Astrocyte (in vitro differentiated cells and primary cell): ENCODE measurements at places on chromosomes 12 and 14.
A peak's percentile ranks its signal among the peaks of the same experiment; 100 is the strongest.

DNA sequence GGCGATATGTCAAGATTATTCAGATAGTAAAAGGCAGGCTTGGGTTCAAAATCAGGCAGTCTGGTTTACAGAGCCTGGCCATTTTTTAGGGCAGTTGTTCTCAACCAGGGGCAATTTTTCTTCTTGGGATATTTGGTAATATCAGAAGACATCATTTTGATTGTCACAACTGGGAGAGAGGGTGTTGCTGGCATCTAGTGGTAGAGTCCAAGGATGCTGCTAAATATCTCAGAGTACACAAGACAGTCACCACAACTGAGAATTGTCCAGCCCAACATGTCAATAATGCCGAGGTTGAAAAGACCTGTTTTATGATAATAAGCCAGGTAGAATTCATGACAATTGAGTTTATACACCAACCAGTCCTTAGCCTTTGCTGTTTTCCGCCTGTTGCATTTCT is 733.9 kb downstream of the NRXN3 start:
- no peaks in the 10 kb centered on the region for H3K4me1 ChIP-seq
- no peak overlapping the region for H3K4me3 ChIP-seq
- DNase-seq: no peak

DNA sequence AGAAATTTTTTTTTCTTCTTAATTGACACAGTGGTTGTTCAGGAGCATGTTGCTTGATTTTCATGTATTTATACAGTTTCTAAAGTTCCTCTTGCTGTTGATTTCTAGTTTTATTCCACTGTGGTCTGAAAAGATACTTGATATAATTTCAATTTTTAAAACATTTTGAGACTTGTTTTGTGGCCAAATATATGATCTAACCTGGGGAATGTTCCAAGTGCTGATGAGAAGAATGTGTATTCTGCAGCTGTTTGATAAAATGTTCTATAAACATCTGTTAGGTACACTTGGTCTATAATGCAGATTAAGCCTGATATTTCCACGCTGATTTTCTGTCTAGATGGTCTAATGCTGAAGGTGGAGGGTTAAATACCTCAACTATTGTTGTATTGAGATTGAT is 151.4 kb upstream of the IFNG-AS1 start:
- H3K36me3 ChIP-seq: no peaks in the 10 kb centered on the region
- no peak for DNase-seq
- H3K27ac ChIP-seq: no peak overlapping the region
- H3K4me1 ChIP-seq: no peaks in the 10 kb centered on the region
- no peaks in the 10 kb centered on the region for H3K27me3 ChIP-seq
- no peak overlapping the region for H3K4me3 ChIP-seq

GRCh38 chr12:70049596-70050360 is 193.5 kb upstream of the CNOT2 start:
- no peak for DNase-seq
- H3K4me3 ChIP-seq: no peak overlapping the region
- H3K27me3 ChIP-seq: no peaks in the 10 kb centered on the region
- H3K36me3 ChIP-seq: no peaks in the 10 kb centered on the region
- no peak overlapping the region for H3K27ac ChIP-seq

DNA sequence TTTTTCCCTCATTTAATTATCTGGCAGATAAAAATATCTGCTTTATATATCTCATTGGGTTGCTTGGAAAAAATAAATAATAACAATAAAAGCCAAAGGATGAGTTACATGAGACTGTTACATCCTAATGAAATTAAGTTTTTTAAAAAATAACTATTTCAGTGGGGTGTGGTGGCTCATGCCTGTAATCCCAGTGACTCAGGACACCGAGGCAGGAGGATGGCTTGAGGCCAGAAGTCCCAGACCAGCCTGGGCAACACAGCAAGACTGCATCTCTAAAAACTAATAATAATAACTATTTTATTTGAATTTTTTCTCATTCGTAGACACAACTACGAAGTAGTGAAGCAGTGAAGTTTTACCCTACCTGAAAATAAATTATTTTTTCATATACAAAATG is 103.3 kb downstream of the BCAT1 start:
- peaks cover 10% of the 10 kb centered on the region for H3K36me3 ChIP-seq
- H3K4me3 ChIP-seq: no peak overlapping the region
- DNase-seq: no peak
- no peaks in the 10 kb centered on the region for H3K27me3 ChIP-seq

- DNase-seq: no peak
- peak overlapping the region; percentile 85 for H3K27ac ChIP-seq
- peak overlapping the region; percentile 89 for H3K4me3 ChIP-seq
- no peaks in the 10 kb centered on the region for H3K27me3 ChIP-seq
- peaks cover 9% of the 10 kb centered on the region for H3K36me3 ChIP-seq
- peaks cover 20% of the 10 kb centered on the region for H3K4me1 ChIP-seq
Measured at GRCh38 chr12:53320352-53321195, 836 bp downstream of the AAAS start.

GRCh38 chr12:97050509-97050908 is 143.5 kb downstream of the NEDD1 start:
- H3K36me3 ChIP-seq: no peaks in the 10 kb centered on the region
- H3K4me1 ChIP-seq: no peaks in the 10 kb centered on the region
- H3K27me3 ChIP-seq: peaks cover 2% of the 10 kb centered on the region
- no peak overlapping the region for H3K4me3 ChIP-seq

DNA sequence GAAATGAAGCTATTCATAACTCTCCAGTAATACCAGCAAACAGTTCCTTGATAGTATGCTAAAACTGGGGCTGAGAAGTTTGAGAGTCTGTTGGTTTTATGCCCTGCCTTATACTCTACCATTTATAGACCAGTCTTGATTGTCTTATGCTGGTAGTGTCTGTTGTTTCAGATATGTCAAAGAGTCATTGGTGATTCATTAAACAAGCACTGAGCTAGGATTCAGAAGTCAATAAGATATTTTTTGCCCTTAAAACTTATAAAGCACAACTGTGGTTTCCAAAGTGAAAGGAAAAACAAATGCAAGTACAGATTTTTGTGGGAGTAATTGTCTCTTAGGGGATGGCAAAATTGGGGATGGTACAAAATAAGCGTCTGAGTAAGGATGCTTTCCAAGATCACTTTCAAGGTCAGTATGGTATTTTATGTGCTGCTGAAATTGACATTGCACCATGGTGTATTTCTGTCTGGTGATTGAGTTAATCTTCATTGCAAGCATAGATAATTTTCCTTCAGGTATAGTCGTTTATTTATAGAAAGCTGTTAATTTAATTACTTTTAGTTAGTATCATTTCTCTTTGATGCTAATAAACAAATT is 289.5 kb upstream of the E2F7 start:
- H3K27me3 ChIP-seq: no peaks in the 10 kb centered on the region
- H3K4me1 ChIP-seq: peaks cover 2% of the 10 kb centered on the region
- DNase-seq: peak; percentile 25
- H3K36me3 ChIP-seq: no peaks in the 10 kb centered on the region
- H3K4me3 ChIP-seq: no peak overlapping the region

DNA sequence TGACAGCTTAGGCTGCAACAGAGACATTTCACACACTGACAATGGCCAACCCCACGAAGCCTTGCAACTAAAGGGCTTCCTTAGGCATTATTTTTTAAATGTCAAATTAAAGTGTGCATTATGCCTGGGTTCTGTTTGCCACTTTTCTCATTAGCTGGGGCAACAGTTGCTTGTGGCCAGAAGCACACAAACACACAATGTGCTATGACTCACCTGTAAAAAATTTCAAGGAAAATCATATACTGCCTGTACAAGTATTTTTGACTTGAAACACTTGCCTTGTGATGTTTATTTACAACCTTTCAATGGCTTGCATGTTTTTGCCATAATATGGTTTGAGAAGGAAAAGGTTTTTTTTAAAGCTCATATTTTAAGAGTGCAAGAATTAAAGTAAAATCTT is 1.9 kb downstream of the NTN4 start:
- peaks cover 5% of the 10 kb centered on the region for H3K27me3 ChIP-seq
- peak; percentile 52 for DNase-seq
- H3K27ac ChIP-seq: peak overlapping the region; percentile 72
- H3K4me1 ChIP-seq: peaks cover 27% of the 10 kb centered on the region
- peak overlapping the region; percentile 85 for H3K4me3 ChIP-seq

DNA sequence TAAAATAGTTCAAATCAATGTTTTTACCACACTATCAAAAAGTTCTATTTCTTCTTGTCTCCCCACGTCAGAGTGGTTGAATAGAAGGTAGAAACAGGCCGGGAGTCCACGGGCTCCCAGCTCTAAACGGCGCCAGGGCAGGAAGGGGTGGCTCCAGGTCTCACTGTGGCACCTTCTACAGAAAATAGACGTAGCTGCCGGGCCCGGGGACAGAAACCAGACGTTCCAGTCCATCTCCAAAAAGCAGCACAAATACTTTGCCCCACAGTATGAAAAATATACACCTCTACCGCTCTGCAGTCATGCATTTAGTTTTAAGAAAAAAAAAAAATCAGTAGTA is 30.9 kb downstream of the CCNK start:
- peaks cover 13% of the 10 kb centered on the region for H3K4me1 ChIP-seq
- no peaks in the 10 kb centered on the region for H3K27me3 ChIP-seq
- peaks cover 13% of the 10 kb centered on the region for H3K36me3 ChIP-seq
- no peak for DNase-seq

DNA sequence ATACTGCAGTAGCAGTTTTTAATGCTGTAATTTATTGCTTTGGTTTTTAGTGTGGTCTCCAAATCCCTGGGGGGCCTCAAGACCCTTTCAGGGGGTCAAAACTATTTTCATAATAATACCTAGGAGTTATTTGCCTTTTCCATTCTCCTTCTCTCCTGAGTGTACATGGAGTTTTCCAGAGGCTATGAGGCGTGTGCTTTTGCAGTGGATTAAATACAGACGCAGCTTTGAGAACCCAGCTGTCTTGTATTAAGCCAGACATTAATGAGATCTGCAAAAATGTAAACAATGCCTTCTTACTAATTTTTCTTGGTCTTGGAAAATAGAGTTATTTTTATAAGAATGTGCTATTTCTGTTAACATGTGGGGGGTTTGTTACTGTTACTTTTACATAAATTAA is 68.6 kb downstream of the SLC25A47 start:
- H3K27ac ChIP-seq: no peak overlapping the region
- H3K36me3 ChIP-seq: no peaks in the 10 kb centered on the region
- no peaks in the 10 kb centered on the region for H3K27me3 ChIP-seq
- peaks cover 4% of the 10 kb centered on the region for H3K4me1 ChIP-seq

- no peak for DNase-seq
- H3K36me3 ChIP-seq: no peaks in the 10 kb centered on the region
Measured at GRCh38 chr14:68740788-68741476, 51.9 kb downstream of the ZFP36L1 start.

GRCh38 chr14:103246070-103246469 is 88.0 kb upstream of the EIF5 start:
- no peaks in the 10 kb centered on the region for H3K36me3 ChIP-seq
- no peak for DNase-seq
- peaks cover 7% of the 10 kb centered on the region for H3K27me3 ChIP-seq
- H3K4me3 ChIP-seq: no peak overlapping the region
- no peak overlapping the region for H3K27ac ChIP-seq

- no peaks in the 10 kb centered on the region for H3K36me3 ChIP-seq
- no peak for DNase-seq
- no peak overlapping the region for H3K4me3 ChIP-seq
- no peaks in the 10 kb centered on the region for H3K4me1 ChIP-seq
Measured at GRCh38 chr12:62891805-62892549, 43.0 kb downstream of the PPM1H start.

DNA sequence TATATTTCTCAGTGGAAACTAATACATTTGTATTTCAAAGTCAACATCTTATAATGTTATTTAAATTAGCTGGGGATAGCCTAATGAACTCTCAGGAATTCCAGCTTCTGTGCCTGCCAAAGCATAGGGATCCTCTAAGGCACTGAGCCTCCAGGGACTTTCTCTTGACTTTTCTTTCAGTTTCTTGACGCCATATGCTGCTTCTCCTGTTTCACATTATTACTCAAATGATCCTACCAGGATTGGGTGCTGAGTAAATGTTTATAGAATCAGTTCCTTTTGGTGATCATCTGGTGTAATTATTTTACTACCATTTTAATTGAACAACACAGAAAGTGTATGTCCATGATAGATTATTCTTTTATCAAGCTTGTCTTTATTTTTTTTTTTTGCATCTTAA is 7.9 kb downstream of the METTL25 start:
- no peaks in the 10 kb centered on the region for H3K4me1 ChIP-seq
- H3K36me3 ChIP-seq: no peaks in the 10 kb centered on the region
- H3K27me3 ChIP-seq: no peaks in the 10 kb centered on the region
- H3K27ac ChIP-seq: no peak overlapping the region
- no peak for DNase-seq
- H3K4me3 ChIP-seq: no peak overlapping the region

DNA sequence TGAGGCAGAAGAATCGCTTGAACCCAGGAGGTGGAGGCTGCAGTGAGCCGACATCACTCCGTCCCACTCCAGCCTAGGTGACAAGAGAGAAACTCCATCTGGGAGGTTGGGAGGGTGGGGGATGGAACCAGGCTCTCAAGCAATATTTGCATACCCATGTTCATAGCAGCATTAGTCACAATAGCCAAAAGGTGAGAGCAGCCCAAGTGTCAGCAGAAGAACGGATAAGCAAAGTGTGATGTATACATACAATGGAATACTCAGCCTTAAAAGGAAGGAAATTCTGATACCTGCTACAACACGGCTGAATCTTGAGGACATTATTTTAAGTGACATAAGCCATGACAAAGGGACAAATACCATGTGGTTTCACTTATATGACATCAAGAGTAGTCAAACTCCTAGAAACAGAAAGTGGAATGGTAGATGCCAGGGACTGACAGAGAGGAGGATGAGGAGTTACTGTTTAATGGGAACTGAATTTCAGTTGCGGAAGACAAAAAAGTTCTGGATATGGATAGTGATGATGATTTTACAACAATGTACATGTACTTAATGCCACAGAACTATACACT is 11.6 kb downstream of the DAD1 start:
- H3K4me3 ChIP-seq: no peak overlapping the region
- no peak for DNase-seq
- H3K4me1 ChIP-seq: peaks cover 8% of the 10 kb centered on the region
- no peaks in the 10 kb centered on the region for H3K27me3 ChIP-seq

DNA sequence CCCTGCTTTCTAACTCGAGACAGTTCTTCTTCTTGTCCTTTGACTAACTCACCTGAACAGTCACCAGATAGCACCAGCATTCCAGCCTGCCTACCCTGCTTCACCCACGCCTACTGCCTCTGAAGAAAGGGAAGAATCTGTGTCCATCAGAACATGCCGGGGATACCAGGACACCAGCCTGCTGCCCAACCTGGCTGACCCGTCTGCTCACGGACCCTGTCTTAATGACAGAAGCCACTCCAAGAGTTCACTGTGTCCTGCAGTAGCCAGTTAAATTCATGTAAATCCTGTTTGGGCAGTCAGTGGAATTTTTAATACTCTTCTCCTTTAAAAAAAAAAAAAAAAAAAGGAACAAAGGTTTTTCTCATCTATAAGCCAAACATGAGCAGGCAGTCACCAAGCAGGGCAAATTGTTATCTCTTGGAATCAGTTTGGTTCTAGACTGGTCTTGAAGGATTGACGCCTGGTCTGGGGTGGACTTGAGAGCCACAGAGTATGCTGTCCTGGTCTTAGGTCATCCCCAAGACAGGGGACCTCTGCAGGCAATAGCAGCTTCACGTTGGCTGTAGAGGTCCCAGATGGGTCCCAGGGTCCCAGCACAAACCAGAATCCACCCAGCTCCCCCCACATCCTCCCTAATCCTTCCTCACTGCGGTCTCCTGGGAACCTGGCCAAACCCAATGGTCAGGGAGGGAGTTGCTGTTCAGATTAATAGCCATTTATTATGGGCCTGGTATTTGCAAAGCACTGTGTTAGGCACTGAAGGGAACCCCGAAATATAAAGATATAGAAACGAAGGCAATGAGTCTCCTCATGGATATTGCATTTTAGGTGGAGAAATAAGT is 181.1 kb upstream of the HIF1A start:
- H3K4me3 ChIP-seq: no peak overlapping the region
- H3K4me1 ChIP-seq: peaks cover 13% of the 10 kb centered on the region
- DNase-seq: peak; percentile 80
- H3K27ac ChIP-seq: no peak overlapping the region
- H3K36me3 ChIP-seq: no peaks in the 10 kb centered on the region
- peaks cover 3% of the 10 kb centered on the region for H3K27me3 ChIP-seq
